ENCODE measurements at places on chromosomes 6 and 20.

DNA sequence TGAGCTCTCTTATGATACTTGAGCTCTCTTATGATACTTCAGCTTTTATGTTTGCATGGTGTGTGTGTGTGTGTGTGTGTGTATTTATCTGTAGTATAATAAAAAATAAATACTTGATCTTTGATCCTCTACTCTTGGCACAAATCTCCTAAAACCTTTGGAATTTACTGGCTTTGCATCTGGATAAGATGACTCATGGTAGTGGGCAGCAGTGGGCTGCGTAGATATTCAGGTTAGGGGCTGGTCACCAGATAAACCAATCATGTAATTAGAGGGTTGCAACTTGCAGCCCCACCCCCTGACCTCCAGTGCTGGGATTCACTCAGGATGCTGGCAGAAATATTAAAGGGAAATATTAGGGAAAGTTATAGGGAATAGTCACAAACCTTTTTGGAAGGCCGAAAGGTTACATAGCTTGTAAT is 151.9 kb upstream of the COL21A1 start:
- DNase-seq, result no peak

DNA sequence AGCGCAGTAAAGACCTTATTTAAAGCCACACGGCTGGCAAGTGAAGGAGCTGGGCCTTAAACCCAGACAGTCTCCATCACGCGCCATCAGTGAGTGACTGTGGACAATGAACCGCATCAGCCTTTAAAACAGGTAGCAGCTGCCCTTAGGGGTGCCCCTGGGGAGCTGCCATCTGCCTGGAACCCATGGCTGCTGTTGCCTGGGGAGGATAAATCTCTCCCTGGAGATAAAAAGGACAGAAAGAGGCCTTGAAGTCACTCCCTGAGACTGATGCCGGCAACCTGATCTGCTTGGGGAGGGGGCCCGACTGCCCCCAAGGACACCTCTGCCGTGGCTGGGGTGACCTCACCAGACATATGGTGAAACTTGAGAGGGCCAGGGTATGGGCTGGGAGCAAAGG is 73.5 kb downstream of the PREX1 start:
- DNase-seq, result no peak

DNA sequence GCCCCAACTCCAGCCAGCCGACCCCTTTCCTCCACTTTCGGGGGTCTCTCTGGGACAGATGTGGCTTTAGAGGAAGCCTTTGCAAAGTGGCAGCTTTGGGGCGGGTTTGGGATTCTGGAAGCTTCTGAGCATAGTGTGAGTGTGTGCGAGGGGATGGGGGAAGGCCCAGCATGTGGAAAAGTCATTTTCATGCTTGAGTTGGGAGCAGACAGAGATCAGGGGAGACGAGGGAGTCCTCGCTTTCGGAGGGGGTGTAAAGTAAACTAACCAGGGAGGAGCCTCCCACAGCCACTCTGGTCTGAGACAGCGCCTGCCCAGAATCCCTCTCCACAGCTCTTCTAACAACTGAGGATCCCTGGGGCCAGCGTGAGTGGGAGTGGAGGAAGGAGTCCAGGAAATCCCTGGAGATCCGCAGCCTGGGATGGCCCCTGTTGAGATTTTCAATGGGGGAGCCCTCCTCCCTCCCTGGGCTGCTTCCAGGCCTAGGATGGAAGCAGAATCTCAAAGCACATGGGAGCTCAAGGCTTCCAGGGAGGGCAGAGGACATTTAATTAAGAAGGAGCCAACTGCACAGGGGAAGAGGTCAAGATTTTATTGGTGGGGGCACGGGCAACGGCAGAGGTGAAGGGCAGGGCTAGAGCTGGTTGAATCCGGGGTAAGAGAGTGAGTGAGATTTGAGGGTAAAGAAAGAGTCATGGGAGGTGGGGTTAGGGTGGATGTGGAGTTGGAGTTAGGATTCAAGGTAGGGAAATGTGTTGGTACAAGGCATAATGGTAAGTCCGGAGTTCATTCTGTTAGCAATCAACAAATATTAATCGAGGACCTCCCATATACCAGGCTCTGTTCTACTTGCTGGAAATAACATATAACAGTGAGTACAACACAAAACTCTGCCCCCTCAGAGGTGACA is 102.3 kb upstream of the FOXP4 start:
- DNase-seq, result no peak

GRCh38 chr6:3277851-3278416 is 19.2 kb downstream of the PSMG4 start:
- no peak for DNase-seq

- DNase-seq, result no peak
Measured at GRCh38 chr20:58005581-58006345, 222.7 kb downstream of the ANKRD60 start.

DNA sequence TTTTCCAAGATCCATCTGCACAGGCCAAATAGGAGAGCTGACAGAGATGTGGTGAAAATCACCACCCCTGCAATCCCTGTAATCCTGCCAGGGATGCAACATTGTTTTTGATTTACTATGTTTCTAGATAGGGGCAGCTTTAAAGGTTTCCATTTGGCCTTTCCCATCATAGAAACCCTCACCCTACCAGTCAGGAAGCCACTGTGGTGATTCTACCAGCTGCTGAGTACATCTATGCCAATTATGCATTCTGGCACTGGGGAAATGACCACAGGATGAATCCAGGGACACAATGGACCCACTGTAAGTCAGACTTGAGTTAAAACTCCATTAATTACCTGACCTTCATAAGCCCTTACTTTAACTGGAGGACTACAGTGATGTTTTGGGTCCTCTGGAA is 130.4 kb downstream of the TNFRSF21 start:
- DNase-seq, result no peak

GRCh38 chr6:169417101-169417500 is 163.5 kb upstream of the THBS2 start:
- no peak for DNase-seq

DNA sequence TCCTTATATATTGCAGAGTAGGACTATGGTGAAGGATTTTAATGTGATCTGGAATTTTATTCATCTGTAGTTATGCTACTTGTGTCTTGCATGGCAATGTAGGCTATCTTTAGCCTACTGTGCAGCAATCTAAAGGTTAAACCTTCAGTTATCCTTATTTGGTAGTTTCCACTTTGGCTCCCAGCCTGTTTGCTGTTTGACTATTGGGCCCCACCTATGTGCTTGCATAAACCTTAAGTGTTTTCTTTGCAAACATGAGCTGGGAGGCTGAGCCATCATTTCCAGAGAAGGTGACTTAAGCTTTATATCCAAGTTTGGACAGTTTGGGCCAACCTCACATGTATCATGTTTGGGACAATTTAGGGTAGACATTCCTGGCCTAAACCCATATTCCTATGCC is 537.5 kb downstream of the BTBD3 start:
- no peak for DNase-seq

DNA sequence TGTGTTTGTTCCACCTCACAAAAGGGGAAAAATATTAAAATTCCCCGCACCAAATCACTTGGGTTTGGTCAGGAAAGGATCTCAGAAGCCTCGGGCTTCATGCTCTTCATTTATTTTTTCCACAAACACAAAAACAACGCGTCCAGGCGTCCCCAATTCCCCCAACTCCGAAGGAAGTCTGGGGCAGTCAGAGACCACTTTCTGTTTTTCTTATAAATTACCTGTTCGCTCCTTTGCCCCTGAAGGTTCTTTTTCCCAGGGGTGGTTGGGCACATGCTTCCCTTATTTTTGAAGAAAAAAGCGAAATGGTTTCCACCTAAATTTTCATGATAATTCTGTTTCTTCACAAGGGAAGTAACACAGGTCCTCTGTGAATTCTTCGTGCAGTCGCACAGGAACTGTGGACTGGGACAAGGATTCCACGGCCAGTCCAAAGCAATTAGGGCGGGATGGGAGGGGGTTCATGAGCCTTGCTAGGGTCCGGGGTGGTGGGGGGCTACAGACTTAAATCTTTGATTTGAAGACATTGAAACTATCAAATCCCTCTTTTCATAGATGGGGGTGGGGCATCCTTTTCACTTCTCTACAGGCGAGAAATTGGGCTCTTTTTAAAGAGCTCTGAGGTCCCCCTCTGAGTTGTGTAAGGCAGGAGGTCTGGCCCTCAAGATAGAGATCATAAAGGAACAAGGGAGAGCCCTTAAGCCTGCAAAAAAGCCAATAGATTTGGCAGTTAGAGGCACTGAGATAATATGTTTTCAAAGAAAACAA is 30.5 kb upstream of the HFE start:
- no peak for DNase-seq

GRCh38 chr6:126308362-126308761 is 31.6 kb upstream of the CENPW start:
- DNase-seq, result no peak

Measured in CMK (cell line).